Kidney epithelial cell (primary cell): ENCODE measurements at places on chromosomes 16 and 17. TPM values are rescaled to one million over a fixed set of nuclear protein-coding genes. Genes with fewer than 3 reads are reported as not detected.
A peak's percentile ranks its signal among the peaks of the same experiment; 100 is the strongest.

DNA sequence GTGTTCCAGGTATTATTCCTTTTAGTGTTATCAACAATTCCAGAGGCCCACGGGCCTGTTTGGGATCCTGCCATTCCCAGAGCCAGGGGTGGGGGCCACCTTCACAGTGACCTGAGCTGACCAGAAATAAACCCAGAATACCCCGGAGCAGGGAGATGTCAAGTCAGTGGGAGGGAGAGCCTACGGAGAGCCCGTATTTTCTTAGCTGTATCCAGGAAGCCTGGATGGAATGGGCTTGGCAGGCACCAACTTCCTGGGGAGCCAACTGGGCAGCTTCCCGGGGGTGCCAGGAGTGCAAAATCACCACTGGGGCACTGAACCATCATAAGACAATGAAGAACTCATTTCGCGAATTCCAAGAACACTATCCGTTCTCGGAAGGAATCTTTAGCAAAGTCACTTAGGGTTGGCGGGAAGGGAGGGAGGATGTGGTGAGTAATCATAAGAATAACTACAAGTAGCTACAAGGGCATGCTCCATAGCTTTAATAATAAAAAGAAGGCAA, 13.2 kb upstream of the MRTFB start:
- no peak for DNase-seq

The IGF2BP1 gene
- total RNA-seq = 10.2 and 10.4 TPM in 2 replicates

The PRSS53 gene
- total RNA-seq = 1.6 and 2.1 TPM in 2 replicates

The TEKT1 gene
- not detected in 2 replicates for total RNA-seq

DNA sequence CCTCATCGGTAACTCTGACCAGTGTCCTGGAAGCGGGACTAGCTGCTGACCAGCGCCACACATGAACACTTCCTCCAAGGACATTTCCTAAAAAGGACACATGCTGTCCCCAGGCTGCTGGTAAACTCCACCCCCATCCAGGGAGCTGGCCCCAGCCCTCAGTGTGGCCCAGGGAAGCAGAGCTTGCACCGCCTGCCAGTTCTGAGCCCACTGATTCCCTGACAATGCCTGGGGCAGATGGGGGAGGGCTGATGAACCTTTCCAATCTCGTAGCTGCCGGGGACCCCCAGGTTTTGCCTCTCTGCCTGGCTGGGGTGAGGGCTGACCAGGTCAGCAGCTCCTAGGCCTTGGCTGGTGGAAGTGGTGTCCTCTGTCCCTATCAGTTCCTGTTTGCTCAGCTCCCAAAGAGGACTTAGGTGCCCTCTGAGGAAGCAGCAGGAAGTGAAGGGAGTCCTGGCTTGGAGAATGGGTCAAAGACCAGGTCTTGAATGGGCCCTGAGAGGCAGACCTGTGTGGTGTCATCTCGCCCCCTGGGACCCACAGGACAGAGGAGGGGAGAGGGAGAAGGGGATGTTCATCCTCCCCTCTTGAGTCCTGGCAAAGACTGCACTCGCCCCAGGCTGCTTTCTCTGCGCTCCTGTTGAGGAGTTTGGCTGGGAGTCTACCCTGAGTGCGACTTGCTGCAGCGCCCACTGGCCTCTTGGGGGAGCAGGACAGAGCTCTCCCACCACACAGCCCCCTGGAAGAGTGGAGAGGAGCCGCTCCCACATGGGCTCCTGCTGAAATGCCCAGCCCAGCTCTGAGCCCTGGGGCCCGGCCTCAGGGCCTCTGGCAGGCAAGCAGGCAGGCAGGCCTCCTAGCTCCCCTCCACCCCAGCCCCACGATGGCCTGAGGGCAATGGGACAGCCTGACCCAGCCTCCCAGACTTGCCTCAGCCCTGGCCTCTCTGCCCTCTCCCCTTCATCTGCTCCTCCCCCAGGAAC, 16.8 kb downstream of the PDK2 start:
- DNase-seq = no peak

DNA sequence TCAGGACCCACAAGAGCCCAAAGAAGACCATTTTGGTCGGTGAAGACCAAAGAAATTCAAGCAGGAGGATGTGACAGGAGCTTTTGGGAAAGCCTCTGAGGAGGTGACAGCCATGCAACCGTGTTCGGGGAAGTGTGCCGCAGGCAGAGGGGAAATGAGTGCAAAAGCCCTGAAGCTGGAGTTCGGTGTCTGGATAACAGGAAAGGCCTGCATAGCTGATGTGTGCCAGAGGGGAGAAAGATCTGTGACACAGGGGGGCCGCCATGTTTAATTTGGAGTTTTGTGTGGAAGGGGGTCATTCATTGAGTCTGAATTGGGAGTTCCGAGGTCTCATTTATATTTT, 870 bp upstream of the ZC3H7A start:
- DNase-seq = no peak

DNA sequence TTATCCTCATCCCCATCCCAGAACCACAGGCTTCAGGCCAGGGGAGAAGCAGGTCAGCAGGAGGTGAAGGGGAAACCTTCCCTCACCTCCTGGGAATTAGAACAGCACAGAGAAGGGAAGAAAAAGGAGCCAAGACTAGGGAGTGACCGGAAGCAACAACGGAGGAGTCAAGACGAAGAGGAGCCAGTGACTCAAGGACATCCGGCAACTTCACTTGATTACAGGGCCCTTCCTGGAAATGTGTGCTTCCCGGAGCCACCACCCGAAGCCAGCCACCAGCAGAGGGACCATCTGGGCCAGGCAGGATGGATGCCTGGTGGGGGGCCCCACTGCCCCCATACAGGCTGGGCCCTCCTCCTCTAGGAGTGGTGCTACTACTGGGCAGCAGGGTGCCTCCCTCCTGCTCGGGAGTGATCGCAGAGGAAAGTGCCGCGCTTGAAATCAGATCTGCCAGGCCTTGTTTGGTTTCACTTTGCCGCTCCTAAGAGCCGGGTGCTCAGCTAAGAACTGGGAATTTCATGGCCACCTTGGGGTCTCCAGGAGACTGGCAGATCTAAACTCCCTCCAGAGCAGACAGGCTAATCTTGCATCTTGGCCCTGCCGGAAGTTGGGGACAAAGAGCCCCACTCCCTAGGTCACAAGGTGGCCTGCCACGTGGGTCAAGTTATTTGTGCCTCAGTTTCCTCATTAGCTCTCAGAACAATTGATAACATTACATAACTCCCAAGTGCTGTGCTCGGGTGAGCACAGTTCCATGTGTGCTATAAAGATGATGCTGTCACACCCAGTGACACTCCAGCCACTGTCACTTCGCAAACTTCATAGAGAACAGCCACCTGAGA, 6.6 kb downstream of the CDC42EP4 start:
- DNase-seq = peak; percentile 31

- DNase-seq = no peak
Observed at GRCh38 chr17:57603978-57604377, 141.1 kb downstream of the CCDC182 start.

GRCh38 chr17:52410781-52411180, 252.3 kb upstream of the CA10 start:
- DNase-seq = no peak

DNA sequence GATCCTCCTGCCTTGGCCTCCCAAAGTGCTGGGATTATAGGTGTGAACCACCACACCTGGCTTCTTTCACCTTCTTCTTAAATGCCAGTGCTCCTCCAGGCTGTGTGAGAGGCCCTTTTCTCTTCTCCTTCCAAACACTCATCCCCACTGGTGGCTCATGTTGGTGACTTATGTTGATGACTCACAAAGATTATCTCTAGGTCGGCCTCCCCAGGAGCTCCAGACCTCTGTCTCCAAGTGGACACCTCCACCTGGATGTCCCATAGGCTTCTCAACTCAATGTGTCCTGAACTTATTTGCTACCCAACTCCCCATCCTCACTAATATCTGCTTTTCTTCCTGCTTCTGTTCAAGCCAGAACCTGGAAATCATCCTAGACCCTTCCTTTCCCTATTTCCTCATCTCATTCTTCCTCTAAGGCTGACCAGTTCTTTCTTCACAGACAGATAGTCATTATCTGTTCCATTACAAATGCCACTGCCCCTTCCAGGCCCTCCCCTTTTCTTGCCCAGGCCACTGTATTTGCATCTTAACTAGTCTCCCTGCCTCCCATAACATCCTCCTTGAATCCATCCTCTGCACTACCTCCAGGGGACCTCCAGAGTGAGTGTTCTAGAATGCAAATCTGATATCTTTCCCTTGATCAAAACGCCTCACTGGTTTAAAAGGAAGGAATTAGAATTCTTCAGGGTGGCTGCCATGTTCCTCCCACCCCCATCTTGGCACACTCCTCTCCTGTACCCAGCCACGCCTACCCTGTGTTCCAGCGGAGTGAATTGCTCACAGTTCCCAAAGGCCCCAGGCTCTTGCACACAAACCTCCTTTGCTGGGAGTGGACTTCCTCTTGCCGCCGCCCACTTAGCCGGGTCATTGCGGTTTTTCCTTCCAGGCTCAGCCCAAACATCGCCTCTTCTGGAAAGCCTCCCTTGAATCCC, 34.8 kb upstream of the FBXO47 start:
- DNase-seq = peak; percentile 42

DNA sequence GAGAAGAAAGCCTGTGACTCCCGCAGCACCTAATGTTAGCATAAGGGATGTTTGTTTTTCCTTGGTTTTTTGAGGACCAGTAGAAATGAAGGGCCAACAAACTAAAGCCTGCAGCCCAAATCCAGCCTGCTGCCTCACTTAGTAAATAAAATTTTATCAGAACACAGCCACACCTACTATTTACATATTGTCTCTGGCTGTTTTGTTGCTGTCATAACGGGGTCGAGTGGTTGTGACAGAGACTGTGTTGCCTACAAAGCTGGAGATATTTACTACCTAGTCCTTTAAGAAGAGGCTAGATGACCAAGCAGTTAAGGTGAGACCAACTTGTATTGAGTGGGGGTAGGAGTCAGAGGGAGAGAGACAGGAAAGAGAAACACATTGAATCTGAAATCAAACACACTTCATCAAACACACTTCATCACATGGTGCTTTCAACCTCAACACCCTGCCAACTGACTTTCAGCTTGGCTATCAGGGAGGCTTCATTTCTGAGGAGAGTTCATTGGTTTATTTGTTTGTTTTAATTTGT, 546.3 kb upstream of the CDH11 start:
- DNase-seq = no peak

DNA sequence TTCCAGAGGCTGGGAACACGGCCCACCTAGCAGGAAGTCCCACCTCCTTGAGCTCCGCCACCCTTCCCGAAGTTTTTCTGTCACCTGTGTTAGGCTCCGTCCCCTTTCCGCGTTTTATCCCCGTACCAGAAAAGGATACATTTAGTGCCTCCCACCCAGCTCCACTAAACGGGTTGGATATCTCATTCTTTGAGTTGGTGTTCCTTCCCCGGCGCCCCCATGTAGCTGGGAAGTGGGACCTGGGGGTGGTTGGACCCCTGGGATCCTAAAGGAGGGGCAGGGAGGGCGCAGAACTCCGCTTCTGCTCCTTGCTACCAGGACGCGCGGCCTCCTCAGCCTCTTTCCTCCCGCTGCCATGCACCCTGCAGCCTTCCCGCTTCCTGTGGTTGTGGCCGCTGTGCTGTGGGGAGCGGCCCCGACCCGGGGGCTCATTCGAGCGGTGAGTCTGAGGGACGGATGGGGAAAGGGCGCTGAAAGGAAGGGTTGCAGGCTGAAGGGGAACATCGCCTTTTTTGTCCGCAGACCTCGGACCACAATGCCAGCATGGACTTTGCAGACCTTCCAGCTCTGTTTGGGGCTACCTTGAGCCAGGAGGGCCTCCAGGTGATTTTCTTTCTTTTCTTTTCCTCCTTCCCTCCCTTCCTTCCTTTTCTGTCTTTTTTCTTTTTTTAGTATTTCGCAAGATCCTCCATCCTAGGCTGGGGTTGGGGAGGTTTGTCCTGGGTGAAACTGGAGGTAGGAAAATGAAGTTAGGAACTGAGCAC, 669 bp downstream of the RNF167 start:
- DNase-seq = no peak

DNA sequence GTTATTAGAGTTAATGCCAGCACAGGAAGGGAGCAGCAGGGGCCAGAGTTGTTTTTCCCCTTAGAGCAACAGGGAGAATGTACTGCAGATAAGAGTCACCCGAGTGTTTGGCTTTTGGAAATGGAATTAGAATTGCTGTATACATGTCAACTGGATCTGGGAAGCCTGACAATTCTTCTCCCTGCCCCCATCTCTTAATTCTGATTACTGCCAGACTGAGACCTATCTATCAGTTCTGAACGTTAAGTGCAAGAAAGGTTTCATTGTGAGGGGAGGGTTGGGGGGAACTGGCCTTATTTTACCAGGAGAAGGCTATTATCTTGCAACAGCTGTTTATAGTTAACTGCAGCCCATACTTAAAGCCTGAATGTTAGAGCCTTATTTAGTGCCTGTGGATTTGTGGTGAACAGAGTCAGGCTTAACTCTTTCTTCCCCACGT, 424.5 kb upstream of the CDH11 start:
- DNase-seq = no peak

DNA sequence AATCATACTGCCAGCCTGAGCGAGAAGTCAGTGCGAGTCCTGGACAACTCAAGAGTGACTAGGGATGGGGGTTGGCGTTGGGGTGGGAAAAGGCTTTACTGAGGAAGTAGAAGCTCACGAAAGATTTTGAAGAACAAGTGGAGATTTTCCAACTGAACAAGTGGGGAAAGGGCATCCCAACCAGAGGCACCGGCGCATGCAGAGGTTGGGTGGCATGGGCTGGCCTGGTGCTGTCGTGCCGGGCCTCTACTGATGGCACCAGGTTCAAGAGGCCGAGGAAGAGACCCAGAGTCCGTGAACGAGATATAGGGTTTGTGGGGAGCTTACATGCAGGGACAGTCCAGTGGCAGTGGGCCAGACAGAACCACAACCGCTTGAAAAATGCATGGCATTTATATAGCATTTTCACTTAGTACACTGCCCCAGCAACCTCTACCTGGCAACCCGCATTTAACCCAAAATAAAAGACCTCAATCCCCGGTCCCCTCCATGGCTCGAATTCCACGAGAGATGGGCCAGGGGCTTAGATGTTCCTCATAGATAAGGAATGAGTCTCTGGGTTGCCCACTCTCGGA, 7.7 kb upstream of the ITGA3 start:
- no peak for DNase-seq
